ENCODE measurements at places on chromosomes 7 and 10. TPM values are rescaled to one million over a fixed set of nuclear protein-coding genes. Genes with fewer than 3 reads are reported as not detected.

Gene AQP1
- polyA plus RNA-seq = 6.7 TPM

Gene MLXIPL
- polyA plus RNA-seq = 18.4 TPM

Gene PMPCB
- 108 TPM for polyA plus RNA-seq

Gene NEBL
- polyA plus RNA-seq = 11.7 TPM

Gene KCNH2
- 251 TPM for polyA plus RNA-seq

Gene BAMBI
- 13.2 TPM for polyA plus RNA-seq

Gene NXPH1
- polyA plus RNA-seq = not detected

Gene ATOH7
- 0.20 TPM for polyA plus RNA-seq

Gene ZPBP
- polyA plus RNA-seq = not detected

Gene UPK3BL2
- 26.1 TPM for polyA plus RNA-seq

Gene HOXA11
- not detected for polyA plus RNA-seq

Gene ASZ1
- polyA plus RNA-seq = not detected

Gene AGBL3
- 1.4 TPM for polyA plus RNA-seq

Gene HMX3
- 20.5 TPM for polyA plus RNA-seq

Gene IGF2BP3
- polyA plus RNA-seq = 55.8 TPM

Gene HEPACAM2
- polyA plus RNA-seq = 4.7 TPM

Gene PIP
- not detected for polyA plus RNA-seq

Gene PLXNA4
- polyA plus RNA-seq = not detected

Gene PLPP4
- not detected for polyA plus RNA-seq

Gene TUBB8
- not detected for polyA plus RNA-seq

Gene CYP3A4
- polyA plus RNA-seq = not detected

Gene ZCWPW1
- 0.61 TPM for polyA plus RNA-seq

Gene MUC3A
- 0.25 TPM for polyA plus RNA-seq

Gene NME8
- polyA plus RNA-seq = not detected

Gene WNT8B
- polyA plus RNA-seq = not detected

Gene HOXA3
- polyA plus RNA-seq = not detected

Gene SPOCK2
- polyA plus RNA-seq = 0.12 TPM

Gene CLIP2
- polyA plus RNA-seq = 1.9 TPM

Gene PLEKHS1
- not detected for polyA plus RNA-seq

Gene ARHGAP12
- 7.1 TPM for polyA plus RNA-seq

Gene CASP2
- 22.2 TPM for polyA plus RNA-seq

Gene TRIM74
- polyA plus RNA-seq = not detected

Gene GSAP
- not detected for polyA plus RNA-seq

Gene EGR2
- polyA plus RNA-seq = 0.15 TPM

Gene FBXO24
- 0.73 TPM for polyA plus RNA-seq

Gene HOXA6
- polyA plus RNA-seq = not detected

Gene CYP3A7
- polyA plus RNA-seq = not detected

Gene HMX2
- polyA plus RNA-seq = 0.05 TPM

Gene DRGX
- polyA plus RNA-seq = not detected

Gene OPN1SW
- not detected for polyA plus RNA-seq

Gene BUD23
- polyA plus RNA-seq = 270 TPM

Gene SPDYE9
- polyA plus RNA-seq = not detected

Gene DLX6
- not detected for polyA plus RNA-seq

Gene SPDYE1
- not detected for polyA plus RNA-seq

Gene SORCS1
- polyA plus RNA-seq = 1.5 TPM

Gene CHST15
- polyA plus RNA-seq = 0.04 TPM

Gene TACC2
- not detected for polyA plus RNA-seq

Gene INSYN2A
- not detected for polyA plus RNA-seq

Gene IDI2
- polyA plus RNA-seq = not detected

Gene SEMA3D
- not detected for polyA plus RNA-seq

Gene JCAD
- polyA plus RNA-seq = not detected

Measured in K562 (cell line).